ENCODE measurements at places on chromosomes 7 and 10.

DNA sequence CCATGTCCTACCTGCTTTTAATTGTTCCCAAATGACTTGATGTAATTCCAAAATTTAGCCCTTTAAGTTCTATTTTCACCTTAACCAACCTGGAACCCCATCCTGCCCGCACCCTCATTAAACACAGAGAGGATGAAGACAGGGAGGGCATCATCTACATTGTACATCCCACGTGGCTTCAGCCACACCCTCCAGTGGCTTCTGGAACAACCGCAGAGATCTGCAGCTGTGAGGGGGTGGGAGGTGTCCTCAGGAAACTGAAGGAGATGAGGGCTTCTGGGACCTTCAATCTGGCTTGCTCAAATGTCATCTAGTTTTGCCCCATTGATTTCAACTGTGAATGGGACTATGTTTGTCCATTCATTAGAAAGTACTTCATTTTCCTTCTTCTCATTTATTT lies 39.0 kb downstream of the AKR1B1 start:
- no peak for DNase-seq

DNA sequence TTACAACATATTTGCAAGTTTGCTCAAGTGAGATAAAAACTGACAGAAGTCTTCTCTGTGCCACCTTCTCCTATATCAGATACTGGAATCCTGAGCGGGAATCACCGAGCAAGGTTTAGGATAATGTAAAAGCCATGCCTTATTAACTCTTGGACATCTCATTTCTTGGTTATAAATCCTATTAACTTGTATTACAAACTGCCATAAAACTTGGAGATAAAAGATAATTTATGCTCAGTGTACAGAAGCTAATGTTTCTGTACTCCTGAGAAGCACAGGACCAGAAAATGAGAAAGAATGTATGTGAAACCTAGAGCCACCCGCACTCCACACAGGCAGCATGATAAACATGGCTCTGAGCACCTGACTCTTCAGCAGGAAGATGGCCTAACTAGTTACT lies 181.2 kb upstream of the NOBOX start:
- DNase-seq: no peak

GRCh38 chr10:22615819-22616499 lies 98.4 kb downstream of the PIP4K2A start:
- no peak for DNase-seq

DNA sequence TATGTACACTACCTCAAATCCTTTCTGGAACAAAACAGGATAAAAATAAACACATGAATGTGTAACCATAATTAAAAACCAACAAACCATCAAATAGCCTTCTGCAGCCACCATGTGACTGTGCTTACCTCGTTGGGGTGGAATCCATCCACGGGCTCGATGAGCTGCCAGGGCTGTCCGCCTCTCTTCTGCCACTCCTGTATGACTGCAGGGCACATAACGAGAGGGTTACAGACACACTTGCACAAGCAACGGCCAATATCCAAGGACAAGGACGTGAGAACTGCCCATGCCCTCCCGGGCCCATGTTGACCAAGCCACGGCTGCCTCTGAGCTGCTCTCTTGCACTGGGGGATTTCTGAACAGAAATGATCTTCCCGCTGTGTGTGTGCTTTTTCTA lies 132.2 kb downstream of the ANLN start:
- DNase-seq: no peak

- DNase-seq: no peak
Observed at GRCh38 chr10:75597773-75598440, 166.5 kb downstream of the LRMDA start.

GRCh38 chr7:18903695-18904094 lies 213.7 kb downstream of the TWIST1 start:
- no peak for DNase-seq
